ENCODE measurements at places on chromosomes 11 and 22.

DNA sequence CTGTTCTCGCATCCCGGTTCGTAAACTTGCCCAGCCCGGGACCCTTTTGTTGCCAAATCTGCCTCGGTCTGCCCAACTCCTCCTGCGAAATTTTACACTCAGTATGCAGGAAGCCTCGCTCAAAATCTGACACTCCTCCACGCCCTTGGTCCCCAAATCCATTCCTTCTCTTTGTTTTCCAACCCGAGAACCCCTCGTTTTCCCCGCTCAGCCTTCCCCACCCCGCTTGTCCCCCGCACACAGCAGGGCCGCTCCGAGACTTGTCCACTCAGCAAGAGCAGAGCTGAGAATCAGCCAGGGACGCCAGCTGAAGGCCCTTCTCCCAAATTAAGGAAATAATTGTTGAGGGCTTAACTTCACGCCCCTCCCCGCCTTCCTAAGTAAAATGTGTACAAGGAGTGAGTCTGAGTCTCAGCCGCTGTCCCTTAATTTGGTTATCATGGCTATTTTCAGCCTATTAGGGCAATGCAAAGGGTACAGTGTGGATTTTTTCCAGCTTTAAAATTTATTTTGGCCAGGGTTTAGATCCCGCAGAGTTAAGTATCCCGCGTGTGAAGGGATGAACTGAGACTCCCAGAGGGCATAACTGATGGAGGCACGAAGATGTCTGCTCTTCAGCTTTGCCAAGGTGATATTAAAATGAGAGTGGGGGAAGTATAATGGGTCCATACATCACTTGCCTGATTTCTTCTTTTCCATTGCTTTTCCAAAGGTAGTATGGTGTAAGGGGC is 581 bp upstream of the FBXO3 start:
- DNase-seq = no peak

GRCh38 chr11:62108971-62109404 is 14.8 kb upstream of the INCENP start:
- DNase-seq = no peak

DNA sequence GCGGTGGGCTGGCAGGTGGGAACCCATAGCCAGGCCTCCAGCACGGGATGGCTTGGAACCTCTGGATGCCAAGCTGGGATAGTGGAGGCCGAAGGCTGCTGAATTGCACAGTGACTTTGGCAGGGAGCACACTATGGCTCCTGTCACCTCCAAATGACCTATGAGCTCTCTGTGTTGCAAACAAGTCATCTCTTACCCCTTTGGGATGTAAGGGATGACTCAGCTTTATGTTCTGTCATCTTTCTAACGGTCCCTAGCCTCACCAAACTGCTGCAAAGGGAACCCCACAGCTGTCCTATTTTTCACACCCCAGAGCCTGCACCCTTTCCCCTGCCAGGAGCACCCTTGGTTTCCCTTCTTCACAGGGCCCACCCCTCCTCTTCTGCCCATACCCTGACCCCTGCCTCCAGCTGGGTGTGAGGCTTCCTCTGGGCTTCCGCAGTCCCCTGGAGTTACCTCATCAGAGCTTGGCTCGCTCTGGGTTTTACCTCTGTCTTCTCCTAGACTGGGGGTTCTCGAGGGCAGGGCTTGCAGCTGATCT is 2.7 kb upstream of the SCUBE1 start:
- no peak for DNase-seq

- DNase-seq = no peak
Observed at GRCh38 chr11:34863048-34863447, 53.1 kb downstream of the APIP start.

GRCh38 chr11:103109818-103110388 is 677 bp downstream of the DYNC2H1 start:
- no peak for DNase-seq

DNA sequence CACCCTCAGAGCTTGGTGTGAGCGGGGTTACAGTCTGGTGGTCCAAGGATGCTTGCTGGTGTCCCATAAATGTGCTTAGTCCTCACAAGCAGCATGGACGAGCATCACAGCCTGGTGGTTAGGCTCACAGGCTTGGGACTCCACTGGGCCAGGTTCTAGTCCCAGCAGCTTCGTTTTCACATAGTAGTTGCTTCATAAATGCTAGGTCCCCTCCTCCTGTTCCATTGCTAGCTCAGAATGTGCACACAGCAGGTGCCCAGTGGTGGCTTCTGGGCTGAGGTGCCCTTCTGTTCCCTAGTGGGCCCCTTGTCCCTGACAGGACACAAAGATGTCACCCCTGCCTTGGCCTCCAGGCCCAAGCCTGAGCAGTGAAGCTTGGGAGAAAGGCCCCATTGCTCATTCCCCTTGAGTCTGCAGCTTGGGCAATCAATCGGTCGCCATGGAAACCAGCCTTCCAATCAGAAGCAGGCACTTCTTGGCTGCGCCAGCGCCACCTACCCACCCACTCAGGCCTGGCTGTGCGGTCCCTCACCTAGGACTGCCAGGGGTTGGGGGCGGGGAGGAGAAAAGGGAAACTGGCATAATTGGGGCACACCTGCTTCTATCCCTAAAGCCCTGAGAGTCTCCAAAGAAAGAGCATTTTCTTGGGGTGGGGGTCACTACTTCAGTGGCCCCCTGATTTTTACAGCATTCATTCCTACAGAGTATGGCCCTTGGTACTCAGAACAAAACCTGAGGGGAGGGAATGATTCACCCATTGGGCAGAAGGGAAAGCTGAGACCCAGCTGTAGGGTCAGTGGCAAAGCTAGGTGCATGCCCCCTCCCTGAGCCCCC is 48.1 kb downstream of the CYTH4 start:
- DNase-seq = no peak

- no peak for DNase-seq
Observed at GRCh38 chr11:116507849-116508695, 264.7 kb downstream of the BUD13 start.

- no peak for DNase-seq
Observed at GRCh38 chr11:105000797-105001196, 22.2 kb downstream of the CASP5 start.

DNA sequence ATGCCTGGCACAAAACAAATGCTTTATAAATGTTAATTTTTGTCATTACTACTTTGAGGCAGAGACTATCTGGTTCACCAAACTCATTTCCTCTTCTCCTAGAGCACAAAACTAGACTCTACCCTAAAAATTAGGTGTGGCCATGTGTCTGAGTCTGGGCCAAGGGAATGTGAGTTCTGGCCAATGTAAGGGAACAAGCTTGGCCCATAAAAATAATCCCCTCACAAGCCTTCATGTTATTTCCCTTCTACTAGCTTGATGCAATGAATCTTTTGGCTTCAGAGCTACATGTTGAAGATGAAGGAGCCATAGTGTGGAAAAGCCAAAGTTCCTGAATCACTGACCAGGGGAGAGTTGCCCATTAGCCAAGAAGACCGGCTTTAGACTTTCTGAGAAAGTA is 406.5 kb upstream of the CCDC90B start:
- no peak for DNase-seq

DNA sequence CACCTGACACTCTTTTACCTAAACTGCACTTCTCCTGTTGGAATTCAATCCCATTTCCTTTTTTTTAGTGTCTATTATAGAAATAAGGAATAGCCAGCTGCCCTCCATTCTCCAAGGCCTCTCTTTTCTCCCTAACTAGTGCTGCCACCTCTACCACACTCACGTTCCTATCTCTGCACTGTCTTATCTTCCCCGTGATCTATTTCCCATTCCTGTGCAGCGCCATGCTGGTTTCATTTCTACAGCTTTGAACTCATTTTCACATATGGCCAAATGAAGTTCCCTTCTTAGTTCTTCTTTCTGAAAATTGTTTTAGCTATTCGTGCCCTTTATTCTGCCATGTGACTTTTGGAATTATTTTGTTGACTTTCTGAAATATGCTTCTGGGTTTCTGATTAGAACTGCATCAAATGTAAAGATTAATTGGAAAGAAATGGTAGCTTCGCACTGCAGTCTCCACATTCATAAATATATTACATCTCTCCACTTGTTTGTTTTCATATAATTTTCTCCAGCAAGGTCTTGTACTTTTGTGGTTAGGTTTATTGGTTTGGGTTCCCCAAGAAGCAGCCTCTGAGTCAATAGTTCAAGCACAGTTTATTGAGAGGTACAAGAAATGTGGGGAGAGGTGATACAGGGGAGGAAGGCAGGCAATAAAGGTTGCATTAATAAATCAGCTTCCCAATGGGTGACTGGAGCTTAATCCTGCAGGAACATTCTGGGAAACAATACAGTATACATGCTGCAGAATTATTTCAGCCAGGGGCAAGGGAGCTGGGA is 43.7 kb upstream of the DRD2 start:
- DNase-seq = no peak

GRCh38 chr11:45667929-45668680 is 2.7 kb upstream of the CHST1 start:
- no peak for DNase-seq

DNA sequence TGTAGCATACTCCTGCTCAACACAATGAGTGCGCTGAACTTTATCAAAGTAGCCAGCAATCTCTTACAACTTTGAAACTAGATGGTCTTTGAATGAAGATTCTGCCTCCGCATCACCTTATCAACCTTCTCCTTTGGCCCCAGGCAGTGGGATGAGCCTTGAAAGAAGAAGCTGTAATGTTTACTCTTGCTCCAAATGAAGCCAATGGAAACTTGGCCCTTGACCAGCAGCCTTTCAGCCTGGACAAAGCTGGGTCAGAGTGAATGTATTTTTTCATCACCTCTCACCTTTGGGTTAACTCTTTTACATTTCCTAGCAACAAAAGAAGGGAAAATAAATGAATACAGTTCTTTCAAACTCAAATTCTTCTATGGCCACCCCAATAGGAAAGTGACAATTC is 359.1 kb downstream of the KCNA4 start:
- DNase-seq = no peak

DNA sequence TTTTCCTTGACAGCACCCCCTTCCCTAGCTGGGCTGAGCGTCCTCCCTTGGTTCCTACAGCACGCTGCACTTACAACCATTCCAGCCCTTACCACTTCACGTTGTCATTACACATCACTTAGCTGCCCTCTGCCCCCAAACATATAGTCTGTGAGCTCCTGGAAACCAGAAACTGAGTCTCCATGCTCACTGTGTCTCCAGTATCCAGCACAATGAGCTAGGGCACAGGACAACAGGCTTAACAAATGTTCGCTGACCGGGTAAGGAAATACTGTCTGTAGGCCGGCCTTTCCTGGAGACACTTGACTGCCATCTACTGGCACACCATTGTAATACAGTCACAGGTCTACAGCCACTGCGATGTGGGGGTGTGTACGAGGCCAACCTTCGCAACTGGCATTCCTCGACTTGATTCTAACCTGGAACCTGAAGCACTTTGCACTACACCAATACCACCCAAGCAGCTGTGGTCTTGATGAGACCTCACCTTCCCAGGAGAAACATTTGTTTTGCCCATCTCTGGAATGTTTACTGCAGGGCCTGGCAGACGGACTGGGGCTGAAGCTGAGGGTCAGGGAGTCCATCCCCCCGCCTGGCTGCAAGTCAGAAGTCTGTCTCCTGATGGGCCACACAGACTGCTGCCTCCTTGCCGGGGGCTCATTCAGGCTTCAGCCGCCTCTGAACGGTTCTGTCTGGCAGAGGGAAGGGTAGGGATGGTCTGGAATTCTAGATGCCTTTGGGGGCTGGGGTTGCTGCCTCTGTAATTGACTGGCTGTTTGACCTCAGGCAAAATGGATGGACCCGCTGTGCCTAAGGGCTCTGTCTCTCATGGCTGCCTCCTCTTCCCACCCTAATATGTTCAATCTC is 72.0 kb downstream of the SYN3 start:
- no peak for DNase-seq

DNA sequence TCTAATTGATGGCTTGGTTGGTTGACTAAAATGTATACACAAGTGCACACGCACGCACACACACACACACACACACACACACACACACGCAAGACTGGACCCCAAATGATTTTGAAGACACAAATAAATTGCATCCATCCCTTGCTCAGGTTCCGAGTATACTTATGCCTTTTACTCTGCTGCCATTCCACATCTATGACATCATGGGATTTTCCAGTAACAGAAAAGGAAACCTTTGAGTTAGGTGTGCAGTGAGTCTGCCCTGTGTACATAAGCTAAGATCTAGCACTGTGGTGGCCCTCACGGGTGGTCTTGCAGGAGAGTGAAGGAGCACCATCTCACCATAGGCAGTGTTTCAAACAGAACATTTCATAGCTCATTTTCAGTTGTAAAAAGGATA is 20.5 kb upstream of the LARGE1 start:
- DNase-seq = no peak

DNA sequence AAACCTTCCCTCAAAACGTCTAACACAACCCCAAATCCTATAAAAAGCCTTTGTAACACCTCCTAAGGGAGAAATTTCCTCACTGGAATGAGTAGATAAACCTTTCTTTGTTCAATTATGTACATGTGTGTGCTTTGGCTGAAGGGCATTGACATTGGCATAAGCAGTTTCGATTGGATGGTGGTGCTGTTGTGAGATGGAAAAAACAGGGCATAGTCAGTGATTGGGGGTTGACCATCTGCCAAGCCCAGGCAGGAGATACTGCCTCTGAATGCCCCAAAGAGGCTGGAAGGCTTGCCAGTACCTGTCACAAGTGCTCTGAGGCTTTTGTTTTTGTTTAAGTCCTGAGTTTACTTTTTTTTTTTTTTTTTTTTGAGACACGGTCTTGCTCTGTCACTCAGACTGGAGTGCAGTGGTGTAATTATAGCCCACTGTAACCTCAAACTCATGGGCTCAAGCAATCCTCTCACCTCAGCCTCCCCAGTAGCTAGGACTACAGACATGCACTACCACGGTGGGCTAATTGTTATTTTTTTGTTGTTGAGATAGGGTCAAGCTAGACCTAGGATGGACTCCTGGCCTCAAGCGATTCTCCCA is 1.2 kb upstream of the CCDC117 start:
- no peak for DNase-seq

DNA sequence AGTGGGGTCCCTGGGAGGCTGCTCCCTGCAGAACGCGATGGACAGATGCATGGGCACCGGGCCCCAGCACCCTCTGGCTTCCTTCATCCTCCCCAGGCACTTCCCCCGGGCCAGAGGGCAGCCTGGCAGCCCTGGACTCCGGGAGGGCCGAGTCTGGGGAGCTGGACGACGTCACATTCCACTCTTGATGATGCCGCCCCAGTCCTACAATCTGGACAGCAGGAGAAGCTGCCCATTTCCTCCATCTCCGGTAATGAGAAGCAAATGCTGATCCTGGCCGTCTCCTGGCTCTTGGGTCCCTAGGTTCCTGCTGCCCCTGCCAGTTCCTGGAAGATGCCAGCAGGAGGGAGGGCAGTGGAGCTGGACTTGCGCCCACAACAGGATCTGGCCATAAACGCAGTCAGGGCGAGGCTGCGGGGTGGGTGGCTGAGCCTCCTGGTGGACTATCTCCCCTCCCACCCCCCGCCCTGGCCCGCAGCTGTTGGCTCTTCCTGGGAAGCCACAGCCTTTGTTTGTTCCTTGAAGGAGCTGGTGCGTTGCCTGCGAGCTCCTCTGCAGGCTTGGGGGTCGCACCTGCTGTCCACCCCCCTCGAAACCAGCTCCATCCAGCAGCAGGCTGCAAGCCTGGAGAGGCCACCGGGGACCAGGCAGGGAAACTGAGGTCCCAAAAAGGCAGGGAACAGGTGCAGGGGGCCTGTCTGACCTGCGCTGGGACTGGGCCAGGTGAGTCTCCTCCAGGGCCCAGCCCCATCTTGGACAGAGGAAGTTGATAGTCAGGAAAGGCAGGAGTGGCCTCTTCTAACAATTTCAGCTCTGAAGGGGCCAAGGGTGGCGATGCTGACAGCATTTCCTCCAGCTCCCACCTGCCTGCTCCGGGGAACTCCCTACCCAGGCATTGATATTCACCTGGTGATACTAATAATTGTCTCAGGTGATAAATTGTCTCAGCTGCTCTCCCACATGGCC is 17.9 kb upstream of the MUC6 start:
- DNase-seq = no peak

All from chondrocyte (in vitro differentiated cells).